ENCODE measurements at places on chromosomes 5 and 9. TPM values are rescaled to one million over a fixed set of nuclear protein-coding genes. Genes with fewer than 3 reads are reported as not detected.

URM1 gene
- total RNA-seq: 96.1 TPM

PCA3 gene
- 0.62 TPM for total RNA-seq

- peak; percentile 55 for DNase-seq
Observed at GRCh38 chr5:73170522-73170921, 2.5 kb upstream of the TMEM174 start.

GRCh38 chr9:127923046-127923445 lies 6.2 kb upstream of the ST6GALNAC4 start:
- no peak for DNase-seq

- DNase-seq: no peak
Observed at GRCh38 chr9:134287591-134288491, 38.4 kb upstream of the RXRA start.

Measured in endothelial cell (in vitro differentiated cells).